ENCODE measurements at places on chromosomes 1 and 21.

- DNase-seq, result no peak
Measured at GRCh38 chr1:175892686-175893085, 149.3 kb upstream of the TNR start.

DNA sequence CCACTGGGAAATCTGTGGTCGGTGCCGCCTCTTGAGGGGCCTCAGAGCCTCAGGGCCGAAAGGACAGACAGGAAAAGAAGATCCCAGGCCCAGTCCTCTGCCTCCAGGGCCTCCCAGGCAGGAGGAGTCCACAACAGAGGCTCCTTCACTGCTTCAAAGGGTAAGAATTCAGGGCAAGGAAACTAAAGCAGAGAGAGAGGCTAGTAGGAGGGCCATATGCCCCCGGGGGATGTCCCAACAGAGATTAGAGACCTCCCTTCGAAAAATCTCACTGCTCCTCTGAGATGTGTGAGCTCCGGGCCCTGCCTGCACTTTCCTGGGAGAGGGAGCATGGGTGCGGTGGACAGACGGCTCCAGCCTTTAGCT is 465.9 kb downstream of the NPHP4 start:
- no peak for DNase-seq

GRCh38 chr1:177488722-177489121 is 318.0 kb downstream of the BRINP2 start:
- no peak for DNase-seq

- no peak for DNase-seq
Measured at GRCh38 chr21:34992736-34993398, 56.2 kb downstream of the RUNX1 start.

DNA sequence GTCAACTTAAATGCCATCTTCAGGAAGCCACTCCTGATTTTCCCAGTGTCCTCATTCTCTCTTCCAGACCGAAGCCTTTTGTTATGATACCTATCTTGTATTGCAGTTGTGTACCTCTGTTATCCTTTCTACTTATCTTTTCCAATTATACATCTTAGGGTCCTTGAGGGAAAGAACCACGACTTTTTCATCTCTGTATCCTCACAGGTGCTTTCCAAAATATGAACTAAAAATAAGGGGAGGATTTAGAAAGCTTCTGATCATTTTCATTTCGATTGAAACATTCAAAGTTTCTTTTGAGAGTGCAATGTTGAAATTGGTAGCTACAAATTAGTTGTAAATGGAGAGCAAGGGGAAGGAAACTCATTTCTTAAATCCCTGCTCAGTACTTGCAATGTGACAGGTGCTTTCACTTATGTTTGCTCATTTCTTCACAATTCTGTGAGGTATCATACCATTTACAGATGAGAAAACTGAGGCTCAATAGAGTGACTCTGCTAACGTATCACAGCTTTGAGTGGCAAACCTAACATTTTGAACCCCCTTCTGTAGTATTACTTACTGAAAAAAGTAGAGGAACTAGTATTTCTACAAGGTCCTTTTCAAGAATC is 24.2 kb downstream of the SLC19A2 start:
- DNase-seq, result no peak

DNA sequence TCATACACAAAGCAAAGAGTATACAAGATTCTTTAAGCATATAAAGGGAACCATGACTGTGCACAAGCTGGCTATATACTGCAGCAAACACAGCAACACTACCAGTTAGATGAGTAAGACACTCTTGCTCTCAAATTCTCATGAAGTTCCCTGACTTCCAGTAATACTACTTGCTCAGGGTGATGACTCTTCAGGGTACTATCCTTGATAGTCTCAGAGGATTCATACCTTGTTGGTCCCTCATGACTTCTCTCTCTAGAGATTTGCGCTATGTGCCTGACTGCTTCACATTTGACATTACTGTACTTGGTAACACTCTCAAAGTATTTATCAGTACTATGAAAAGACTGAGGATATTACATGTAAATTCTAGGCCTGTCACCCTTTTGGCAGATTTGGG is 159.8 kb upstream of the ZRANB2 start:
- DNase-seq, result no peak

GRCh38 chr1:50458507-50458906 is 35.3 kb upstream of the DMRTA2 start:
- DNase-seq, result no peak

DNA sequence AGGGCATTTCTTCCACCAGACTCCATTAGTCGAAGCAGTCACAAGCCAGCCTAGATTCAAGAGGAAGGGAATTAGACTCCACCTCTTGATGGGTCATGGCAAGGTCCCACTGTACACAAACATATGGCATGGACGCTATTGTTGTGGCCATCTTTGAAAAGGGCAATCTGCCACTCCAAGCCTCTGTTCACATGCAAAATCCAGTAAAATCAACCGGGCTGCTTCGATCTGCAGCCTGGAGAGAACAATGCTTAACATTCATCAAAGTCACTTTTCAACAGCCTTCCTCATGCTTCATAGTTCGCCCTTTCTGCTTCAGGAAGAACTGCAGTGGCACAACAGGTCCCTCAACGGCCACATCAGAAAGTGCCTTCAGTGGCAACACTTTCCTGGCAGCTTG is 28.0 kb upstream of the GJB5 start:
- DNase-seq, result no peak

- DNase-seq, result no peak
Measured at GRCh38 chr1:94228640-94229375, 8.6 kb downstream of the ARHGAP29 start.

DNA sequence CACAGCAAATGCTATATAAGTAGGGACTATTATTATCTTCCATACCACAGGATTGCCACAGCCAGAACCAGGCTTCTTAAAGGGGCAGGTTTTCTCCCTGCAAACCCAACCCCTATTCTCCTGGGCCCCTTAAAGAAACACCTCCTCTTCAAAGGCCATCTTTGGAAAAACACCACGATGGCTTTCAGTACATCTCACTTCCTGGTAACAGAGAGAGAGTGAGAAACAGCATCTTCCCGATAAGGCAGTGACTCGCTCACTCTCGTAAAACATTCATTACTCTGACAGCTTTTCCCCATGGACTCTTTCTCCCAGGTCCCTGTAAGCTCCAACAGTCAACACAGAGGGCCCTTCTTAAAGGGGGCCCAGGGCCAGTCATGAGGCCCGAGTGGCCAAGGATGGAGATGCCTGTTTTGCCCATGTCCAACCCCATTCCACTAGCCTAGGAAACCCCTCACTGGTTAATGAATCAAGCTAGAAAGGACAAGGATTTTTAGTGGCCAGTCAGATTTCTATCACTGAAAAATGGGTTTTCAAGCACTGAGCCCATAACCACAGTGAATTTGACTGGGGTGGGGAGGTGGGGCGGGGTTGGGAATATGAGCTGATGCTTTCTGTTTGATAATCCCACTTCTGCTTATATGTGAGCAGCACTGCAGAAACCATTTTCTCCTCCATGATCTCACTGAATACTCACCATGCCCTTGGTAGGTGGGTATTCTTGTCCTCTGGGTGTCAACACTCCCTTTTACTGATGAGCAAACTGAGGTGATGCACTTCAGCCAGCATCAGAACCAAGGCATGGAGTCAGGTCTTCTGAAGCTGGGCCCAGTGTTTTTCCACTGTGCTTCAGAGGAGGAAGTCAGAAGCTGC is 3.6 kb upstream of the NAV1 start:
- DNase-seq, result no peak

DNA sequence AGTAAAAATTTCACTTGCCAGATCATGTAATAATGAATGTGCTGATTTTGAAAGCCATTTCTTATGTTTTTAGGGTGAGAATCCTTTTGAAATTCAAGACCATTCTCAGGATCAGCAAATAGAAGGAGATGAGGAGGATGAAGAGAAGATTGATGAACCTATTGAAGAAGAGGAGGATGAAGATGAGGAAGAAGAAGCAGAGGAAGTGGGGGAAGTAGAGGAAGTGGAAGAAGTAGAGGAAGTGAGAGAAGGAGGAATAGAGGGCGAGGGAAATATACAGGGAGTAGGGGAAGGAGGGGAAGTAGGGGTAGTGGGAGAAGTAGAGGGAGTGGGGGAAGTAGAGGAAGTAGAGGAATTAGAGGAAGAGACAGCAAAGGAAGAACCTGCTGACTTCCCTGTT is 32.4 kb downstream of the ZNF326 start:
- no peak for DNase-seq

DNA sequence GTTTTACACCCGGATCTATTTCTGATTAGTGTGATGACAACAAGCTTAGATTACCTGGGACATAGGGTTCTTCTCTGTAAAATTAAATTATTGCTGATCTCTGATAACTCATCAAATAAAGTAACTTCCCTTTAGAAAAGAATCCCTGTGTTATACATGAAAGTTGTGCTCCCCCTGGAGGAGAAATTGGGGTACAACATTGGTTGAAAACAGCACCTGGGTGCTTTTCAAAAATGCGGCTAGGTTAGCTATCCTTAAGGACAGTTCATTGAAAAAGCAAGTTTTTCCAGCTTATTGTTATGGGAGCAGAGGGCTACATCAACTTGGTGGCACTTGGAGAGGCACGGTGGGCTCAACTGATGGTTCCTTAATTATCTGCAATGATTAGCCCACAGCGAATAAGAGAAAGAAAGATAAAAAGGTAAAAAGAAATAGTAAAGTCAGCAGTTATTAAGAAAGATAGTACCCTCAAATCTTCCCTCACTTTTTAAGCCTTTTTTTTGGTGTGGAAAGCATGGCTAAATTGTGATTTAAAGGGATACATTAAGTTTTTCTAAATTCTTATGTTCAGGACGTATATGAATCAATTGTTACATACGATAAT is 97.8 kb downstream of the FMN2 start:
- no peak for DNase-seq

DNA sequence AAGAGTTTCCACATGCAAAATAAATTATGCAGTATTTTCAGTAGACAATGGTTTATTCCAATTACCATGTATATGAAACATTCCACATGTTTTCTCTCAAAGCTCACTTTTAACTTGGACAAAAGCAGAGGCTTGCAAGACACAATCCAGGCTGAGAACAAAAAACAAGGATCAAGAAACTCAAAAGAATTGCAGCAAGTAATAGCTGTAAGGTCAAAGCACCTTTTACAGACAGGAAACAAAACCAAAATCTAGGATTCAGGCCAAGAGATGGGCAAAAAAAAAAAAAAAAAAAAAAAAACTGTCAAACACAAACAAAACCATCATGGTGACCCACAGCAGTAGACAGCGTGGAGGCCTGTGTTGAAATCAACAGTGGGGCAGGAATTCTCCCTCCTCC is 9.3 kb downstream of the RGS1 start:
- no peak for DNase-seq

GRCh38 chr1:87794788-87795614 is 466.3 kb downstream of the LMO4 start:
- DNase-seq, result no peak

- DNase-seq, result peak; percentile 66
Measured at GRCh38 chr21:32336711-32337110, 38.1 kb downstream of the MRAP start.

- no peak for DNase-seq
Measured at GRCh38 chr1:20662110-20662475, 924 bp upstream of the DDOST start.

- no peak for DNase-seq
Measured at GRCh38 chr1:56265216-56265615, 314.1 kb downstream of the PLPP3 start.

- no peak for DNase-seq
Measured at GRCh38 chr21:38273745-38274542, 17.2 kb downstream of the KCNJ15 start.

GRCh38 chr1:231068762-231069161 is 28.7 kb upstream of the FAM89A start:
- no peak for DNase-seq

- peak; percentile 20 for DNase-seq
Measured at GRCh38 chr1:15799004-15799867, 8.2 kb downstream of the UQCRHL start.

DNA sequence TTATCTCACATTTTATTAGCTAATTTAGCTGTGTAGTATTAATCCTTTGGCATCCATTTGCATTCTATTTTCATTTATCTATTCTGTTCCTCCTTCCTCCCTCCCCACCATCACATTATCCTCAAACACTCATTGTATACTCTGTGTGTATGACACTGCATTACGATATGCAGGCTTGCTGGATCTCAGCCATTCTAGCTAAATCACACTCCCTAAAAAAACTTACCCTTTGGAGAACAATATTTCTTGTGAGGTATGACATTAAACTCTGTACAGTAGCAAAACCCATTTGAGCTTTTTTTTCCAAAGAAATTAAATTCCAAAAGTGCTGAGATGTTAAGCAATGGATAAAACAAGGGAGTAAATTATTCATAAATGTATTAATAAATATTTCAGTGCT is 11.4 kb upstream of the RAB3GAP2 start:
- DNase-seq, result no peak

DNA sequence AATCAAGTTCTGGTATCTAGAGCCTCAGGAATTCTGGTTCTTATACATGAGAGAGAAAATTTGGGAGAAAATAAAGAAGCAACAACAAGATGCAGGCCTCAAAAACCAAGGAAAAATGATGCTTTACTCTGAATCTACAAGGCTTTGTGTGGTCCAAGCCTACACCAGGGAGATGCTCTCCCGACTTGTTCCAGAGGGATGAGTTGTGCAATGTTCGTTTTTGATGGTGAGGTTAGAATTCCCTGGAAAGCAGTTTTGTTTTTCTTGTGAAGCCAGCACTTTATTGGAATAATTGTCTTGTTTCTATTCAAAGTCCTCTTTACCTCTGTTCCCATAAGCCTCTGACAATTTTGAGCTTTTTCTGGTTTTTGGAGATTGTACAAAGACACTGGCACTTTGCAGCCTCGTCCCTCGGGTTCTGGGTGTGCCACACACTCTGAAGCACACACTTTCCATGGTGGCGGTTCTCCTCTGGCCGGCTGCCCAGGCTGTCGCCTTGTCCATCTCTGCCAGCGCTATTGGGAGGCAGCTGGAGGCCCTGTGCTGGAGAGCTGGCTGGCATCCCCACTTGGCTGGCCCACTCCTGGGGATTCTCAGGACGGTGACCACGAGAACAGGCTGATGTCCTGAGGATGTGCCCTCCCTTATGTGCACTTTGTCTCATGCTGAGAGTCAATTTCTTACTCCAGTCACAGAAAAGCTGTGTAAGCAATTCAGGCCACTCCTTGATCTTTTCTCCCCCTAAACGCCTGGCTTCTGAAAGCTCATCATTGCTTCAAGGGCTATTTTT is 70.2 kb downstream of the EDEM3 start:
- DNase-seq, result peak; percentile 14

- no peak for DNase-seq
Measured at GRCh38 chr1:176033881-176034280, 173.2 kb downstream of the COP1 start.

DNA sequence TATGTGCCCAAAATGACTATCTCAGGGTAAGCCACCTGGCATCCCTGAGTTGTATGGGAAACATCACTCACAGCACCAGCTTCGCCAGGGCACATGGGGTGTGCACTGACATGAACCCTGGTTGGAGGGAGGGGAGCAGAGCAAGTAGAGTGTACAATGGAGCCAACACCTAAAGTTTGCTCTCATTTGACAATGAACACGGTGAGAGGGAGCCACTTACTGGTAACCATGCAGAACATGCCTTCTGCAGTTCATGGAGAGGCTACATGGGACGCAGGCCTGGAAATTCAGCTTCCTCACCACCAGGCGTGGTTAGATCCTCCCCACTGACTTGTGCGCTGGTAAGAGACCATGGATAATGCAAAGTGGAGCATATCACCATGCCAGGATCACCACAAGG is 10.0 kb upstream of the CPLANE2 start:
- DNase-seq, result no peak

- no peak for DNase-seq
Measured at GRCh38 chr1:45974541-45975269, 157.7 kb downstream of the PIK3R3 start.

- DNase-seq, result no peak
Measured at GRCh38 chr21:46229133-46229922, 754 bp upstream of the LSS start.

- no peak for DNase-seq
Measured at GRCh38 chr1:216531263-216532239, 108.3 kb upstream of the USH2A start.

GRCh38 chr21:45578176-45578801 is 36.0 kb upstream of the SLC19A1 start:
- DNase-seq, result no peak

Data from amygdala (tissue), 56 donors.